Left ventricle myocardium superior (tissue), 1 donor: ENCODE measurements at places on chromosomes 3 and 15. TPM values are rescaled to one million over a fixed set of nuclear protein-coding genes. Genes with fewer than 3 reads are reported as not detected.

DNA sequence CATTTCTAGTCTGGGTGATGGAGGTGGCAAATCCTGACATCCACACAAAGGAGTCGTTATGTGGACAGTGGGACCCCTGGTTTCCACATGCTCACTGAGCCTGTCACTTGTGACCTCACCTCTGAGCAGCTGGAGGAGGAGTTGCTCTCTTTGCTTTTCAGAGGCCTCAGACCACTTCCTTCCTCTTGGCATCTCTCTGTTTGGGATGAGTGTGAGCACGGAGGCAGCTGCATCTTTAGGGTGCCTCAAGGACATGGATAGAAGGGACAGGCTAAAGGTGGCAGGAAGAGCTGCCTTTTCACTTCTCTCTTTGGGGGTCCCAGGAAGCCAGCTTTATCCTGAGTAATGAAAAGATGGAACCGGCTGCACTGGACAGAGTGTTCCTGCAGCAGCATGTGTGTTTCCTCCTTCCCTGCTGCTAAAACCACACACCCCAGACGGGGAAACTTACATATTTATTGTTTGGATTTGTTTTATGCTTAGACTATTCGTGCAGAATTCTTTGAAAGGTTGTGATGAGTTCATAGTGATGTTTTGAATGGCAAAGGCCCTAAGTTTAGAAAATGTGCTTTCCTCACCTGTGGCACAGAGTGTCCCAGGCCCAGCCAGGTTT is 31.8 kb downstream of the GPR171 start:
- DNase-seq: peak; percentile 32

The PLXNB1 gene
- total RNA-seq: 50.8 TPM

DNA sequence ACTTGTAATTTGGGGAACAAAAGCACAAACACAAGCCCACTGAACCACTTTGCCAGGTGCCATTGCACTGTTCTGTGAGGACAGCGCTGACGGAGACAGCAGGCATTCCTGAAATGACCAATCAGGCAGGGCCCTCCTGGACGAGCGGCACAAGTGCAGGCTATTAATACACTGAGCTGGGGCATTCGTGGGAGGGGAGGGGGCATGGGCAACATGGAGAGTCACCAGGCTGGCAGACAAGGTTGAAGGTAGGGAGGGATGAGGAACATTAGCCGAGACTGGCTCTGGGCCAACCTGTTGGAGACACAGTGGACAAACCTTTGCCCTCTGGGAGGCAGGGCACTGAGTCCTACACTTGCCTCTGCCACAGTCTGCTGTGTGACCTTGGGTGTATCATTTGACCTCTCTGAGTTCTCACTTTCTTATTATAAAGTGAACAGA is 45.6 kb downstream of the NOX5 start:
- peak; percentile 74 for DNase-seq

The FANCD2OS gene
- total RNA-seq: not detected

- DNase-seq: no peak
Observed at GRCh38 chr3:183151086-183151485, 11.4 kb downstream of the LAMP3 start.

DNA sequence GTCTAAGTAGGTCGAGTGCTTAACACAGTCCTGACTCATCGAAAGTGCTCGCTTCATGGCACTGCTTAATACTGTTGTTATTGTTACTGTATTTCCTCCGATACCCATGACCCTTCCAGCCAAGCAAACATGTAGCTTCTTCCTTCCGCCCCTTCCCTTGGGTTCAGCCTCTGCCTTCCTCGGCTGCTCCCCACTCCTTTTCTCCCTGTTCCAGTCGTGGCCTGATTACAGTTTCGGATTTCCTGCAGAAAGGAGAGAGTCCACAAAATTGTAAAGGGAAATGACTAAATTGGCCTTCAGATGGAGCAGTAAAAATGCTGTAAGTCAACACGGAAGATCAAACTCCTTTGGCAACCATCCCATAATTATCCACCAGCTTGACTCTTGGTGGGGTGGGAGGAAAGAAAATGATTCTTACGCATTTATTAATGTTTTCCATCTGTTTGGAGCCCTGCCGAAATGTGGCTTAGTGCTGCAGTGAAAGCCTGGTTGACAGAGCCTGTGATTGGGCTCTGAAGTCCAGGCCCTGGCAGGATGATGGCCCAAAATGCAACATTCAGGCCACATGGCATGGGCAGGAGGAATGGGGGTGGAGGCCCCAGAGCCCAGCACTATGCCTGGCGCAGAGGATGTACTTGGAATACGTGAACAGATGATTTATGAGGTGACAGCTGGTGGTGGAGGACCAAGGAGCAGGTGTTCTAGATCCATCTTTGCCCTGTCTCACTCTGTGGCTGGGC is 37.6 kb downstream of the FAM3D start:
- peak; percentile 50 for DNase-seq

The LRRC34 gene
- 1.6 TPM for total RNA-seq

The MCCC1 gene
- 48.4 TPM for total RNA-seq

- DNase-seq: no peak
Observed at GRCh38 chr15:32838820-32839219, 121.0 kb downstream of the GREM1 start.

DNA sequence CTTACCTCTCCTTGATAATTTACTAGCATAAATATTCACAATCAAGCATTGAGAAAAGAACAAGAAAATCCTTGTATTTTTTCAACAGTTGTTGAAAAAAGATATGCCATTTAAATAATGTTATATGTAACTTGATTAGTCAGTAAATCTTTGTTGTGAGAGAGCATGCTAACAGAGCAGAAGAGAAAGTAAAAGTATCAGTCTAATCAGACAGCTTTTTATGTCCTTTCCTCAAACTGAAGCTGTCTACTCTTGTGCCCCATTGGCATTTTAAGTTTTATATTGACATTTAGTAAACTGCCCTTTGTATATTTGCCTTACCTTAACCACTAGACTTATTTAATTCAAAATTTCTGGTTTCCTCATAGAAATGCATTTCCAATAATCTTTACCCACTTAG is 668.7 kb downstream of the OTOL1 start:
- DNase-seq: no peak

DNA sequence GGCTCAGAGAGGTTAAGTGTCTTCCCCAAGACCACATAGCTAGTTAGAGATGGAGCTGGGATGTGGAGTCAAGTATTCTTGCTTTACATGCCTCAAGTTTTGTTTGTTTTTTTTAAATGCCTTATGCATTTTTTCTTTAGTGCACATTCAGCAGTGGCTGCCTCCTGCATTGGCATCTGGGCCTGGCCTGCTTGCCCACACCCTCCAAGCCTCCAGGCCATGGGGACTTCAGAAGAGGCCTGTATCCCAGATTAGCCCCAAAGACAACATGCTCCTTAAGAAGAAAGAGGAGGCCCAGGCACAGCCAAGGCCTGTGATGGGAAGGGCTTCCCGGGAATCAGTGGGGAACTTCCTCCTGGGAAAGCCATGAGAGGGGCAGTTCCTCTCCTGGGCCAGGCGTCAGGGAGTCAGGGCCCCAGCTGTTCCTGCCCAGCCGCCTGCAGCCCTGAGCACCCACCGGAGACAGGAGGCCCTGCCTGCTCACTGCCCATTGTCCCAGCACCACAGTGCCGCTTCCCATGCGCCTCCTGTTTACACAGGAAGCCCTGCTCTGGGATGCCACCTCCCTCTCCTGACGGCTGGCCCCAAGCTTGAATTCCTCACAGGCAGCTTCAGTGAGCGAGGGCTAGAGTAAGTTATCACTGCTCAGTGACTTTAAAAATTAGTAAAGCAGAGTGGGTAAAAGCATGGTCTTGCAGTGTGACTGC is 16.0 kb downstream of the FOXL2NB start:
- no peak for DNase-seq

DNA sequence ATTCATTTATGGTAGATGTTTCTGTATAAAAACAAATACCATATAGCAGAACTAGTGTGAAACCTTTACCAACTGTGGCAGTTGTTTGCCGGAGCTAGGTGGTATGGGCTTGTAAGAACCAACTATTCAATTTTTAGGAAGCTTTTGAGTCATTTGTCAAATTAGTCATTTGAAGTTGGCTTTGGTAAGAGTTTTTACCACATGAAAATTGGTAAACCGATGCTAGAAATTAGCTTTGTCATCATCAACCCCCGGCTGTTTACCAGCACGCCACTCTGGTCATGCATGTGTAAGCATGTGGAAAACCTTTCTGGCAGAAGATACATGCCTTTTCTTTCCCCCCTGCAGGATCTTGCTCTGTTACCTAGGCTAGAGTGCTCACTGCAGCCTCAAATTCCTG is 63.3 kb downstream of the IL1RAP start:
- DNase-seq: no peak

The SPTSSB gene
- total RNA-seq: 0.20 TPM

The PLIN1 gene
- total RNA-seq: 4.7 TPM

The SLC15A2 gene
- total RNA-seq: 6.8 TPM

DNA sequence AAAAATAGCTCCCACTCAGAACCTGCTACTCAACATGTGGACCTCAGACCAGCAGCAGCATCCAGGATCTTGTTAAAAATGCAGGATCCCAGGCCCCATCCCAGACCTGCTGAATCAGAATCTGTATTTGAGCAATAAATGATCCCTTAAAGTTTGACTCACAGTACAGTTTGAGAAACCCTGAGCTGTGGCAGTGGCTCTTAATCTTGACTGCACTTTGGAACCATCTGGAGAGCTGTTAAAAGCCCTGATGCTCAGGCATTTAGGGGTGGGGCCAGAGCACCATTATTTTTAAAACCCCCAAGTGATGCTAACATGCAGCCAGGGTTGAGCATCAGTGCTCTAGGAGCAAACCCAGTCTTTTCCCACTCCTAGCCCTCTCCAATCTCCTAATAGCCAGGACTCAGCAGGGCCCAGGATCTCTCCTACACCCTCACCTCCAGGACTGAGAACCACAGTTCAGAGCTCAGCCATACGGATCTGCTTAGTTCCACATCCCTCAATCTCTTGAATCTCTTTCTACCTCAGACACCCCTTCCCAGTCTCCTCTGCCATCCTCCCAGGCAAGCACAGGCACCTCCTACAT is 10.2 kb downstream of the RFTN1 start:
- no peak for DNase-seq

The AP4E1 gene
- 7.1 TPM for total RNA-seq

- DNase-seq: no peak
Observed at GRCh38 chr3:150662410-150663200, 41.1 kb downstream of the ERICH6 start.

The EXOSC7 gene
- total RNA-seq: 25.0 TPM
